ENCODE measurements at places on chromosomes 7 and 10. TPM values are rescaled to one million over a fixed set of nuclear protein-coding genes. Genes with fewer than 3 reads are reported as not detected.

DNA sequence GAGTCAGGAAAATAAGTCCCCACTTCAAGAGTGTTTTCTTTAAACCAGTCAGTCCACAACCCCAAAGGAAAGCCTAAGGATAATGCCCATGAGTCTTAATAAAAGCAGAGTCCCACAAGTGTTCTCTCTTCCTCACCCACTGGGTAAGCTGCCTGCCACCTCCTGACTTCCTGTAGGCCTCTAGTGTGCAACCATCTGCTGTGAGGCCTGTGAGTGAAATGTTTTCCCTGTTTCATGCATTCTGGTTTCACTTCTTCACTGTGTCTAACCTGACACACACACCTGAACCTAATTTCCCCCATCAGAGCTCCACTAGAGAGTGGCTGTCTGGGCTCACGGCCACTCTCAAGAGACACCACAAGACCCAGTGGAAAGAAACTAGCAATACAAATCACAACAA is 38.9 kb upstream of the GDF10 start:
- DNase-seq: no peak

Gene TRIM50
- not detected for total RNA-seq

DNA sequence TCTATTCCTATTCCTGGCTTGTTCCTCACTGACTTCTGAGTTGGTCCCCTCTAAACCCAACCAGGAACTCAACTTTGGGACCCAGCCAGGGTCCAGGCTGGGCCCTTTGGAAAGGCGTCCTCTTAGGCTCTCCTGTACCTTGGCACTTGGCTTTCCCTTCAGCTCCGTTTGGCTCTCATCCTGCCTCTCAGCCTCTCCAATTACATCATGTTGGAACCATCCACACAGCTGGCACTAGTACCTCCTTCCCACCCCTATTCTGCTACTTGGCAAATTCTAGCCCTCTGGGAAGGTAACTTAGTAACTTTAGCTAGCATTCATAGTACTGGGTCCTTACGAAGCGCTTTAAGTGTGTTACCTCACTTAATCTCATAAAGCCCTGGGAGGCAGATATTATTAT is 205.3 kb upstream of the HABP2 start:
- no peak for DNase-seq

DNA sequence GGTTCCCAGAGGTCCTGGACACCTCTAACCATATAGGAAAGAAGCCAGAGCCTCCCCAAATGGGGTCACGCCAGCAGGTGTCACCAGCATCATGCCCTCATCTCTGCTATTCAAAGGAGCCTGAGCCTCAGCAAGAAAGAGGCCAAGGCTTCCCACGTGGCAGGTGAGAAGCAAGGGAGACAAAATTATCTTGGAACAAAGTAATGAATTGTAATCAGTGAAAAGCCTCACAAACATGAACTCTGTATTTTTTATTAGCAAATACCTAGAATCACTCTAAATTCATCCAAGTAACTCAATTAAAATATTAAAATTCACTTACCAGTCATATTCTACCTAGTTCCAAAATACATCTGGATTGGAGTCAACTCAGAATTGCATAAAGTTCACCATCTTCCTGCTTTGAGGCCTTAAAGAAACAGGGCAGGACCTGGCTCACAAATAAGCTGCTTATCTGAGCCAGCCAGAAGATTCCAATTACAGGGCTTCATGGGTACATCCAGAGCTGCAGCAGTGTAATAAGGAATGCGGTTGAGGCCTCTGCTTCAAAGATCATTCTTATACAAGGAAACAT is 68.7 kb downstream of the SGMS1 start:
- DNase-seq: peak; percentile 40

Gene ZP3
- total RNA-seq: 12.9 TPM

DNA sequence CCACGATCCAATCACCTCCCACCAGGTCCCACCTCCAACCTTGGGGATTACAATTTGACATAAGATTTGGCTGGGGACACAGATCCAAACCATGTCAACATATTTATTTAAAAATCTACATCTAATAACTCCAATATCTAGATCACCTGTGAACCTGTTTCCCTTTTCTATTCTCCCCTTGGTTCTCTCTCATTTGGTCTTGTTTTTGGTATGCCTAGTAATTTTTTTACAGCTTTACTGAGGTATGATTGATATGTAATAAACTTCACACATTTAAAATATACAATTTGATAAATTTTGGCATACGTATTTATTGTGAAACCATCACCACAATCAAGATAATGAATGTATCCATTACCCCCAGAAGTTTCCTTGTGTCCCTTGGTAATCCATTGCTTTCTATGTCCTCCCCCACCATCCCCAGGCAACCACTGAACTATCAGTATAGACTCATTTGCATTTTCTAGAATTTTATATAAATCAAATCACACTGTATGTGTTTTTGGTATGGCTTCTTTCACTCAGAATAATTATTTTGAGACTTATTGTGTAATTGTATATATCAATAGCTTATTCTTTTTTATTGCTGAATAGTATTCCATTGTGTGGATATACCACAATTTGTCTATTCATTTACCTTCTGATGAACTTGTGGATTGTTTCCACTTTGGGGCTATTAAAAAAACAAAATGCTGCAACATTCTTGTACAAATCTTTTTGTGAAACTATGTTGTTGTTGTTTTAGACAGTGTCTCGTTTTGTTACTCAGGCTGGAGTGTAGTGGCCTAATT is 45.2 kb upstream of the NUB1 start:
- no peak for DNase-seq

DNA sequence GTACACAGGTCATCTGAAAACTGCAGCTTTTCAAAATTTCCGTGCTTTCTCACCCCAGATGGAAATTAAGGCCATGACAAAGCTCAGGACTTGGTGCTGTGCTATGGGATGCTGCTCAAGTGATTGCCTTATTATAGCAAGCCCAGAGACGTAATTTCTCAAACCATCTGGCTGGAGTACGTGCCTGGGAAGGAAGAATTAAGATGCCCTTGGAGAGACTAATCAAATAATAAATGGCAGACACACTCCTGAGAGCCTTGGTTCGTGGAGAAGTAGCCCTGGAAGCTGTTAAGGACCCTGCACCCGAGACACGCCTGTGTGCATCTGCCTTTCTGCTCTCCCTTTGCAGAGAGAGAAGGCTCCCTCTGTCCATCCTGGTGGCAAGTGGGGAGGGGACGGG is 38.3 kb upstream of the PRLHR start:
- DNase-seq: no peak

Gene PPP1R3C
- total RNA-seq: not detected

Gene BAZ1B
- 61.9 TPM for total RNA-seq

- no peak for DNase-seq
Observed at GRCh38 chr7:121874298-121874697, 1.3 kb downstream of the PTPRZ1 start.

DNA sequence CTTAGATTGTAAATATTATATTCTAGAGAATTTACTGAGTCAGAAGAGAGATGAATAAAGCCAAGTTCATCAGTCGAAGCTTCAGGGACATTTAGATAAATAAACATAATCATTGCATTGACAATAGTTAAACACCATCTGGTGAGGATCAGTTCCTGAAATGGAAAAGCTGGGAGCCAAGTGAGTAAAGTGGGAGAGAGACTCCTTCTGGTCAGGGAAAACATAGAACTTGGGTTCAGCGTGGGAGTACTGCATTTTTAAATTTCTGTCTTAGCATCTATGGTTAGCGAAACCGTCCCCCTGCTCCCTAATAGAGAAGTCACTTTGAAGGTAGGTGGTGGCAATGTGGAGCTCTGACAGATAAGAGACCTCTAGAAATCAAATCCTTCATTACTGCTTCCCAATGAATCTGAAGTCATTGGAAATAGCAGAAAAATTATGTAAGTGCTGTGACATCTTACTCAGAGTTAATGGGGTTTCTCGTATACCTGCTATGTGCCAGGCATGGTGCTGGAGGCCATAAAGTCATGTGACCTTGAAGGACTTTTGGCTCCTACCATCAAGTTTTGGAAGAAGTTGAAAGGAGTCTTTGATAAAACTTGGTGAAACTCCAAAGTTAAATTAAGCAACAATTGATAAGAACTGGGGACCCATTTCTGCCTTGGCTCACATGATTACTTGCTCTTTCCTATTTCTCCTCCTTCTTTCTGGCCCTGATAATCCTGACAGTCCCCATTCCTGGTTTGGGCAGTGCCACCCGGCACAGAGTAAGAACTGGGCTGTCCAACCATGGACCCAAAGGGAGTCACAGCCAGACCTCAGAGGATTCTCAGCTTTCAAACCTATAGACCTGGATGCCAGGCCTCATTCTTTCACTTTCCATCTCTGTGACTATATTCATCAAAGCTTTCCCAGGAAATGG is 211.2 kb downstream of the C7orf25 start:
- no peak for DNase-seq

- no peak for DNase-seq
Observed at GRCh38 chr10:84654671-84655070, 326.3 kb downstream of the CCSER2 start.

DNA sequence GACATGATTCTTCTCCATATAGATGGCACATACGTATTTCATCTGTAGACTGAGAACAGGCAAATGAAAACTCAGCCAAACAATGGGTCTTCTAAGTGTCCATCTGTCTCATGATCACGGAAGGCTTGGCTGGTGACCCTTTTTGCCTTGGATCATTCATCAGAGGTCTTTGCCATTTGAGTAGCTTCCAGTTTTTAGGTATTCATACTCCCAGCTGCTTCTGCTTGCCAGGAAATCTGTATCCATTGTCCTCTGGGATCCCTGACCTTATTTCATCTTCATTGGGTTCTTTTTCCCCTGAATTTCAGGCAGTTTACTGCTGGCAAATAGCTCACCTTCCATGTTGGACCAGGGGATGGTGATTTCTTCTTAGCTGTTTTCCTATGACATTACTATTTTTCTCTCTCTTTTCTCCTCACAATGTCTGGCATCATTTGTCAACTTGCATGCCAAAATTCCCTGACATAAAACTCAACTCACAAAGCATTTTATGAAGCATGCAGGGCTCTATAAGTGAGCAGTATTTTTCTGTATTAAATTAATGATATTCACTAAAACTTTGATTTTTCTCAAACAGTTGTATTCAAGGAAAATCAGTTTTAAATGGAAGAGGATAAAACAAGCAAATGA is 241.2 kb downstream of the DNAJB9 start:
- no peak for DNase-seq

Gene PRPS1L1
- total RNA-seq: not detected

Gene ANKRD26
- 7.0 TPM for total RNA-seq

- DNase-seq: no peak
Observed at GRCh38 chr10:133358162-133358924, 524 bp upstream of the FUOM start.

DNA sequence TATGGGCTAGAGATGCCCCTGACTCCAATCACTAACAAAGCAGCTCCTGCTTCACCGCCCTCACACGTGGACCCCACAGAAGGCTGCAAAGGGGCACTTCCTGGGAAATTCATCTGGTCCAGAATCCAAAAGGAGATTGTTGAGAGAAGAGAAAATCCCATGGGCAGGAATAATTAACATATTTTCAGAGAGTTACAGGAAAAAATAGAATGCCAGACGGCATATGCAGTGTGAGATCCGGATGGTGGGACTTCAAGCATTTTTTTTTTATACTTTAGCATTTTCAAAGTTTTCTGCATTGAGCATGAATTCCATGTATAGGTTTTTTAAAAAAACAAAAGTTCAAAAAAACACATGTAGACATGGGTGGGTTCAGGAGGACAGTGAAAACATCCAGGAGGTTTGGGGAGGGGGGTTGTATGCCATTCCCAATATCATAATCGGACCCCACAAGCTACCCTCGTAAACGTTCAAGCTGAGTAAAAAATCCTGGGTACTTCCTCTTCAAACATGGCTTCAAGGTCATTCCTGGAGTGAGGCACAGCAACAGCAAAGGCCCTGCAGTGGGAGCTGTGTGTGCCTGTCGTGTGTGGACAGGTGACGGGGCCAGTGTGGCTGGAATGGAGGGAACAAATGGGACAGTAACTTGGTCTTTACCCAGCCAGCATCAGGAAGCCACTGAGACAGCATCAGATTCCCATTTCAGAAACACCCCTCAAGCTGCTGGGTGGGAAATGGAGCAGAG is 128.1 kb downstream of the SLIT1 start:
- no peak for DNase-seq

Gene BMPR1A
- total RNA-seq: 8.1 TPM

DNA sequence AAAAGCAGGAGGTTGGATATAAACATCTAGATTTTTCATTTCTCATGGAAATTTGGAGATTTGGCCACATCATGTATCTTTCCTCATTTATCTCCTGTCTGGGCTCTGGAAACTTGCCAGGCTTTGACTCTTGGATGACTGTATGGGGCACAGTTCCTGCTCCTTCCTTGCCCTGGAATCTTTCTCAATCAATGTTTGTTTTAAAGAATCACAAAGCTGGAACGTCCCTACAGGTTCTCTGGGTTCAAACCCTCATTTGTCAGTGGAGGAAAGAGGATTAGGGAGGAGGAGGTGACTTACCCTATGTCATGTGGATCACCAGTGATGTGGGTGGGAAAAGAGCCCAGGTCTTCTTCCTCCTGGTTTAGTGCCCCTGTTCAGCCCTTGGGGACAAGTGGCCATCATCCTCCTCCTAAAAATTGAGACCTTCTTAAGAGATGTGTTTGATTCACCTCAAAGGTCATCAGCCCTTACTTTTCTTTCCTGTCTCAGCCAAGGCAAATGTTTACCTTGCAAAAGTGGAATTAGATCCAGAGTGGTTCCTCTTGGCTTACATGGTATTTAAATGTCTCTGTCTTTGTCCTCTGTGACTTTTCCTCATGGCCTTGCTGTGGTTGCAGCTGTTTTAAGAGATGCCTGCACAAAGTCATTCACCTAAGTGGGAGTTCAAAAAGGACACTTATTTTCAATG is 38.8 kb upstream of the PDZD8 start:
- no peak for DNase-seq

- DNase-seq: no peak
Observed at GRCh38 chr7:81690688-81691087, 79.2 kb downstream of the HGF start.

Gene PRKG1
- 0.35 TPM for total RNA-seq

GRCh38 chr10:31977440-31978155 is 49.0 kb upstream of the ARHGAP12 start:
- DNase-seq: peak; percentile 30

Gene DNAJC2
- total RNA-seq: 56.8 TPM

DNA sequence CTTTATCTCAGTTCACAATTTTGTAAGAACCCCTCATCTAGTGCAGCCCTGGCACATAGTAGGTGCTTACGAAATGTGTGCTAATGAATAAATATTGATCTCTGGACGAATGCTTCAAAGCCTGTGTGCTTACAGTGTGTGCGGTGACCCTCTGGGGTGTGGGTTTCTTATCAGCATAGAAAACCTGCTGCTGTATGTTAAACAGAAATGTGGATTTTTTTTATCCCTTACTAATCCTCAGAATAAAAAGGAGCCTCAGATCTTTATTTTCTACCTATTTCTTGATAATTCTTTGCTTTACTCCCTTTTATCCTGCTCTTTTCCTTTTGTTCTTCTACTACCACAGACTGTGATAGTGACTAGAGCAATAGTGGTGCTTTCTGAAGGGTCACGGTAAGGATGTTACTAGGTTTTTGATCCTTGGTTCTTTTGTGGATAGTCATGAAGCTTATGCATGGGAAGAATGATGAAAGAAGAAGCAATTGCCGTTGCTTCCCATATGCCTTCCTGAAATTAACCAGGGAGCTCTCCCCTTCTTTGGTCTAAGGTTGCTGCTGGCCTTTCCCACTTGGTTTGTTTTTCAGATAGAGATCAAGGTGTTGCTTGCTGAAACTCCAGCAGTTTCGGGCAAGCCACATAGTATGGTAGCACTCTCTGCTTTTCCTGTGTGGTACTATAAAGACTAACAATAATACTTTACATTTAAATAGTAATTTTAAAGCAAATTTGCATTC is 44.7 kb downstream of the SPAG6 start:
- no peak for DNase-seq
